ENCODE measurements at places on chromosomes 1 and 21.
A peak's percentile ranks its signal among the peaks of the same experiment; 100 is the strongest.

DNA sequence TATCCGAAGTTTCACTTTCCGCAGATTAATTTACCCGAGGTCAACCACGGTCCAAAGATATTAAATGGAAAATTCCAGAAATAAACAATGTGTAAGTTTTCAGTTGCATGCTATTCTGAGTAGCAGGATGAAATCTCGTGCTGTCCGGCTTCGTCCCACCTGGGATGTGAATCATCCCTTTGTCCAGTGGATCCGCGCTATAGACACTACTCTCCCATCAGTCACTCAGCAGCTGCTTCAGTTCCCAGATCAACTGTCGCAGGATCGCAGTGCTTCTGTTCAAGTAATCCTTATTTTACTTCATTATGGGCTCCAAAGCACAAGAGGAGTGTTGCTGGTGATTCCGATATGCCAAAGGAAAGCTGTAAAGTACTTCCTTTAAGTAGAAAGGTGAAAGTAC lies 8.3 kb upstream of the LRP8 start:
- no peak for DNase-seq

- DNase-seq = no peak
Observed at GRCh38 chr1:98557895-98558294, 103.6 kb upstream of the SNX7 start.

- DNase-seq = no peak
Observed at GRCh38 chr1:47853852-47854251, 143.3 kb downstream of the TRABD2B start.

- no peak for DNase-seq
Observed at GRCh38 chr1:83497563-83497962, 501.4 kb downstream of the TTLL7 start.

GRCh38 chr1:166233750-166234366 lies 67.1 kb upstream of the FAM78B start:
- no peak for DNase-seq

DNA sequence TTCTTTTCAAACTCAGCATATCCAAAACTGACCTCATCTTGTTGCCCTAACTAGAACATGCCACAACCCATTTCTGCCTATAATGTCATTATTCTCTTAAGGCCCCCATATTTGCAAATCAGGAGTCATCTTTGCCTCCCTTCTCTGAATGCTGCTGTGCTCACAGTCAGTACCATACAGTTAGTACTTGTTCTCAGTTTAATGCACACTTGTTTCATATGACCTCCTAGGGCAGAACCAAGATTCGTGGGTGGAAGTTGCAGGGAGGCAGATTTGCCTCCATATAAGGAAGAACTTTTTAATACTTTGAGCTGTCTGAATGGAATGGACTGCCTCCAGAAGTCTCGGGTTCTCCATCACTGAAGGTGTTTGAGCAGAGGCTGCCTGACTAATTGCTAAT lies 9.2 kb downstream of the CAP1 start:
- DNase-seq = no peak

- no peak for DNase-seq
Observed at GRCh38 chr21:46500224-46500861, 41.7 kb downstream of the DIP2A start.

- DNase-seq = no peak
Observed at GRCh38 chr1:182642461-182642860, 38.3 kb upstream of the RGS16 start.

GRCh38 chr1:9807541-9807940 lies 16.2 kb downstream of the CLSTN1 start:
- no peak for DNase-seq

DNA sequence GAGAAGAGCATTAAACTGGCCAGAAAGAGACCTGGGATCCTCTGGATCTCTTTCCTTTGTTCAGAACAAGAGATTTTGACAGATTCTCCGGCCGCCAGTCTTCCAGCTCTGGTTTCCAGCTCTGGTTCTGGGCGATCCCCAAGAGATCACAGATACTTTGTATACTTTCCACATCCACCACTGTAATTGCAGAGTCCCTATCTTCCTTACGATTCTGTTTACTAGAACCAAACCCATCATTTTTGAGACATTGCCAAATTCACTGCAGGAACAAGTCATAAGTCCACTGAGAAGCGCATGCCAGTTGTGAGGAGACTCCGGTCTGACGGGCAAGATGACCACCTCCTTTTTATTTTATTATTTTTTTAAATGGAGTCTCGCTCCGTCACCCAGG lies 505.2 kb downstream of the SMYD3 start:
- no peak for DNase-seq

- peak; percentile 41 for DNase-seq
Observed at GRCh38 chr1:32716312-32717148, 14.0 kb upstream of the SYNC start.

GRCh38 chr1:154863315-154864174 lies 6.5 kb downstream of the KCNN3 start:
- peak; percentile 40 for DNase-seq

All from stimulated activated CD4-positive, alpha-beta T cell treated with anti-CD3 and anti-CD28 coated beads, Interleukin-2, amount 100 ng/mL, for 48 hours (primary cell).